ENCODE measurements at places on chromosomes 11 and 22. TPM values are rescaled to one million over a fixed set of nuclear protein-coding genes. Genes with fewer than 3 reads are reported as not detected.

GRCh38 chr11:36328966-36329673 lies 33.0 kb downstream of the PRR5L start:
- H3K36me3 ChIP-seq = no peaks in the 10 kb centered on the region
- no peak for DNase-seq
- no peak overlapping the region for H3K4me3 ChIP-seq
- H3K27ac ChIP-seq = no peak overlapping the region

Gene PATE4
- total RNA-seq = not detected

DNA sequence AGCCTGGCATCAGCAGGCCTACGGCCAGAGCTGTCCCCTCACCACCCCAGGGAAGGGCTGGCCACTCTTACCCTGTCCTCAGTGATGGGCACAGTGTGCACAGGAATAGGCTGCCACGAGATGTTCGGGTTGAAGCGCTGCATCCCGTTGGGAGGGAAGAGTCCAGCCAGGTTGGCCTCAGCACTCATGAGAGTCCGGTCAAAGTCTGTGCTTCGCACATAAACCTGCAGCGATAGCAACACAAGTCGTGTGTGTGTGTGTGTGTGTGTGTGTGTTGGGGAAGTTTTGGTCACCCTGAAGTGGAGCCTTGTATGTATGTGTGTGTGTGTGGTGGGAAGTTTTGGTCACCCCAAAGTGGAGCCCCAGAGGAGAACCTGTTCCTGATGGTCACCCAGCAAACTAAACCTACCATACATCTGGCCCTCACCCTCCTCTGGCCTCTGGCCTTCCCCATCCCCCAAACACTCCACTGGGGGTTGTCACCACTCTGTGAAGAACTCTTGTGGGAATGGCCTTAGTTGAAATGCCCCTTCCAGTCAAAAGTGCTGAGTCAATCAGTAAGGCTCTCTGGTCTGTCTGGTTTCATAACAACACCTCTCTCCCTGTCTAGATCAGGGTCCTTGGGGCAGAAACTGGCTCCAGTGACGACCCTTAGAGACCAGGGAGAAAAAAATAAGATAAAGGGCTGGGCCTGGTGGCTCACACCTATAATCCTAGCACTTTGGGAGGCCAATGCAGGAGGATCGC lies 2.8 kb downstream of the ACP2 start:
- H3K36me3 ChIP-seq = peaks cover 5% of the 10 kb centered on the region
- H3K27me3 ChIP-seq = no peaks in the 10 kb centered on the region
- H3K4me1 ChIP-seq = peaks cover 5% of the 10 kb centered on the region
- no peak overlapping the region for H3K4me3 ChIP-seq

Gene APOL5
- not detected for total RNA-seq

Gene RPLP2
- total RNA-seq = 2,312 TPM

GRCh38 chr22:18057568-18058209 lies 20.1 kb upstream of the PEX26 start:
- H3K27me3 ChIP-seq = no peaks in the 10 kb centered on the region
- DNase-seq = no peak
- H3K4me1 ChIP-seq = no peaks in the 10 kb centered on the region
- H3K36me3 ChIP-seq = no peaks in the 10 kb centered on the region
- no peak overlapping the region for H3K27ac ChIP-seq

Gene TREH
- total RNA-seq = not detected
